ENCODE measurements at places on chromosomes 5 and 9.

DNA sequence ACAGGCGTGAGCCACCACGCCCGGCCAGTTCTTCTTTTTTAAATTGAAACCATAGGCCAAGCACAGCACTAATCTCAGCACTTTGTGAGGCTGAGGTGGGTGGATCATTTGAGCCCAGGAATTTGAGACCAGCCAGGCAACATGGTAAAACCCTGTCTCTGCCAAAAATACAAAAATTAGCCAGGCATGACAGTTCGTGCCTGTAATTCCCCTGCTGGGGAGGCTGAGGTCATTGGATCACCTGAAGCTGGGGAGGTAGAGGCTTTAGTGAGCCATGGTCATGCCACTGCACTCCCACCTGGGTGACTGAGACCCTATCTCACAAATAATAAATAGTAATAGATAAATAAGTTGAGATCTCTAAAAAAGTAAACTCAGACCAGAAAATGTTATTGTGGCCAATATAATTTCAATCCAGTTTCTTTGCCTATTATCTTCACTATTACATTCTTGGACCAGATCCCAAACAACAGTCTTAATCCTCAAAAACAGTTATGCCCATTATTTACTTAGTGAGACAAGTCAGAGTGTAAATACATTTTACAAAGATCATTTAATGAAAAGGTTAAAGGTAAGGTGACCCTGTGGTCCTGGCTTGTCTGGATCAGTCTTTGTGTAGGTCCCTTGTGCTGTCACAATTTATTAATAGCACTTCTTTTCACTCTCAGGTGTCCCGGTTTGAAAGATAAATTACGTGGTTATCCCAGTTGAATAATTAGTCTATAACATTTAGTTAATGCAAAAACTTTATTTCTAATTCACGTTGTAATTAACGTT is 53.6 kb downstream of the RAB24 start:
- no peak overlapping the region for H3K4me3 ChIP-seq
- DNase-seq: no peak
- no peaks in the 10 kb centered on the region for H3K4me1 ChIP-seq
- peaks cover 41% of the 10 kb centered on the region for H3K36me3 ChIP-seq

DNA sequence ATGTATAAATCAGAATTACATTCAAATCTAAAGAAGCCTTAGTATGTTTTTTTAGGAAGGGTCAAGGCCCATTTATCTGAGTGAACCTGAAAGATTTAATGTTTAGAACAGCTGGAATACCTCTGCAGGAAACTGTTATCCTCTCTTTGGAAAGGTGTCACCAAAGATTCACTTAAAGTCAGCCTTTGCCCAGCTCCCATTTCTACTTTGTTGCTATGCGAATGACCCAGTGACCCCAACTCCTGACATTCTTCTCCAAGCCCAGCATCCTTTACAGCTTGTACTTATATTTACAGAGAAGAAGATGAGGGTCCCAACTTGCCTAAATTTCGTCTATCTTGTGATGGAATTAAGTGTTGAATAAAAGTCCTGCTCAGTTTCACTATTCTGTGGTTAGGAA is 1198.6 kb downstream of the CDH12 start:
- H3K27ac ChIP-seq: no peak overlapping the region
- DNase-seq: no peak
- H3K4me1 ChIP-seq: peaks cover 16% of the 10 kb centered on the region
- H3K4me3 ChIP-seq: no peak overlapping the region
- H3K36me3 ChIP-seq: no peaks in the 10 kb centered on the region

DNA sequence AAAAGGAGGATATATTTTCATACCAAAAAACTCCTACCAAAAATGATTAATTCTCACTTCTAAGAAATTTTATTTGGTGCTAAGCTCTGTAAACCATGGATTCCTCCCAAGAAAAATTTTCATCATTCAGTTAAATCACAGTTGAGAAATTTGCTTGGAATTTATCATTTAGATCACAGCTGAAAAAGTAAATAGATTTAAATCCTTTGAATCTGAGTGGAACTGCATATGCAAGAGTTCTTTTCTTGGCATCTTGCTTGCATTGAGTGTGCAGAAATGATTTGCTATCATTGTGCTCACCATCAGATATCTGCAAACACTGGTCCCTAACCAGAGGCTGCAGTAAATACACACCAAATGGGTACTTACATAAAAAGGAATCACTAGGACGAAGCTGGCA is 836.1 kb upstream of the CDH6 start:
- H3K4me1 ChIP-seq: no peaks in the 10 kb centered on the region
- no peaks in the 10 kb centered on the region for H3K27me3 ChIP-seq
- H3K36me3 ChIP-seq: no peaks in the 10 kb centered on the region
- no peak overlapping the region for H3K4me3 ChIP-seq
- no peak overlapping the region for H3K27ac ChIP-seq

GRCh38 chr9:21326526-21327139 is 8.6 kb downstream of the KLHL9 start:
- peaks cover 31% of the 10 kb centered on the region for H3K4me1 ChIP-seq
- no peaks in the 10 kb centered on the region for H3K27me3 ChIP-seq
- no peak overlapping the region for H3K27ac ChIP-seq
- H3K36me3 ChIP-seq: peaks cover 16% of the 10 kb centered on the region
- no peak for DNase-seq
- no peak overlapping the region for H3K4me3 ChIP-seq

DNA sequence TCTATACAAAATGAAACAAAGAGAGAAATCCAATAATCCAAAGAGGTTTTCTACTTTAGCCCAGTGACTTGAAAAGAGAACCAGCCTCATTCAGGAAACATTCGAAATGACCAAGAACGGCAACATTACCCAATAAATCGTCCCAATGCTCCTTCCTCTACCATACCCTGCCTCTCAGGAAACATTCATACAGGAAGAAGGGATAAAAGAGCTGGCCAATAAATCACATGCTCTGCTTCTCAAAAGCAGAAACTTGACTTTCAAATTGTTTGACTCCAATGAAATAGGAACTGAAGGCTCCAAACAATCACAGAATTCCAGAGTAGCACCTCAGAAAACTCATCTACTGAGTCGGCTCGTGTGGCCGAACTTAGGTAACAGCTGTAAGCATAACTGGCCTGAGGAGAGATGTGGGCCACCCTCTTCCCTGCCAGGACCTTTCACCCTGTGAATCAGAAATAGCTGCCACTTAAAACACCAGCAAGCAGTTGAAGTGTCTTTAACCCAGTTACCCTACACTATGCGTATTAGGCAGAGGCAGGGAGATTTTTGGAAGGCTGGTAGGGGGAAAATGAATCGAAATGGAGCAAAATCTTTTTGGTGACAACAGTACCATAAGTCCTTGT is 14.6 kb downstream of the ARL15 start:
- no peak overlapping the region for H3K4me3 ChIP-seq
- H3K27me3 ChIP-seq: no peaks in the 10 kb centered on the region
- peak overlapping the region; percentile 48 for H3K27ac ChIP-seq
- peaks cover 21% of the 10 kb centered on the region for H3K4me1 ChIP-seq
- H3K36me3 ChIP-seq: no peaks in the 10 kb centered on the region

DNA sequence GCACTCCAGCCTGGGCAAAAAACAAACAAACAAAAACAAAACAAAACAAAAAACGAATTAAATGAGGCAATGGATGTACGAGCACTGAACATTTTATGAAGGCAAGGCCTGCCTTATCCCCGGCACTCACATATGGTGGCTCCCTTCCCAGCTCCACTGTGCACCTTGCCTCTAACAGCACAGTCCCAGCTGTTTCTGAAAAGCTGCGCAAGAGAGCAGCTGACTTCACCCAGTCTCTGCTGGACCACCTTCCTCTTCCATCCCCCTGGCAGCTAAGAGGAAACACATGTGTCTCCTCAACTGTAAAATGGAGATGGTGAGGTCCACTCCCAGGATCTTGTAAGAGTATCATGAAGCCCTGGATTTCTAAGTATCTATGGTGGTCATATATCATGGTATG is 100.7 kb downstream of the KLF4 start:
- no peak for DNase-seq
- H3K27ac ChIP-seq: no peak overlapping the region
- H3K4me1 ChIP-seq: peaks cover 13% of the 10 kb centered on the region
- H3K36me3 ChIP-seq: no peaks in the 10 kb centered on the region

DNA sequence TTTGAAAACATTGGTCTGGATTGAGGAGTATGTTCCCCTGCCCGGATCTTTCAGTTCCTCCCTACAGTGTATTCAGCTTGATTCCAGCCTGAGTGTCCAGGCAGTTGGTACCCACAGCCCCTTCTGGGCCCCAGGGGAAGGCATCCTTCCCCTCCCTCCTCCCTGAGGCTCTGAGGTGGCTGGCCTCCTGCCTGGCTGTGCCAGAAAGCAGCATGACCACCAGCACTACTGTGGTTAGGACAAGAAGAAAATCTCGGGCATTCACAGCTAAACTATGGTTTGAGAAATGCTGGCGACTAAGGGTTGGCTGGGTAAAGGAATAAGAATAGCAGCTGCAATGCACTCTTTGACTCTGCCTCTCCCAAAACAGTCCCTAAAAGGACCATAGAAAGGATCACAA is 84.6 kb upstream of the LIFR start:
- H3K36me3 ChIP-seq: no peaks in the 10 kb centered on the region
- no peak overlapping the region for H3K27ac ChIP-seq
- no peak for DNase-seq
- no peaks in the 10 kb centered on the region for H3K27me3 ChIP-seq
- H3K4me3 ChIP-seq: no peak overlapping the region

DNA sequence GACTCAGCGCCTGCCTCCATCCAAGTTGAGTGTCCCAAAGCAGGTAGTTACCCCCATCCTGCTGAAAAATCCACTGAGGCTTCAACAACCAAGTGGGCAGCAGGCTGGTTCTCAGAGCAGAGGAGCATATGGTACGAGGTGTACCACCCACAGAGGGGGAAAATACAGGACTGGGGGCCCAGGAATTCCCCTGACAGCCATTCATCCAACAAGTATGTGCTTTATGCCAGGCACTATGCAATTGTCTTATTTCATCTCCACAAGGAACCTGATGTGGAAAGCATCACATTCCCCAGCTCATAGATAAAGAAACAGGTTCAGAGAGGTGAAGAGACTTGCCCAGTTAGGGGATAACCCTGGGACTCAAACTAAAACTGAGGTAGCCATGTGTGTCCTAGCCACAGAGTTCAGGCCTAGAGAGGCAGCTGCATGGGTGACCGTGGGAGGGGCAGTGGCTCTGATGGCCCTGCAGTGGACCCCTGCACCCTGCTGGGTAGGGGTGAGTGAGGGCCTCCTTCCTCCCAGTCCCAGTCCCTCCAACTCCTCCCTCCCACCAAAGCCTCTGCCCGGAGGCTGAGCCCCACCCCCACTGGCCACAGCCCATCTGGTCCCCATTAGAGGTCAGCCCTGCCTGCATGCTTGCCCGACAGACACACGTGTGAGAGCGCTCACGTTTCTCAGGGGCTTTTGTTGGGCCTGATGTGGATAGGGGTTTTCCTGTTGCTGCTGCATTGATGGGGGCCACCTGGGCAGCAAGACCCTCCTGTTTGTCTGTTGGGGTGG is 11.5 kb downstream of the PDLIM4 start:
- DNase-seq: no peak
- no peaks in the 10 kb centered on the region for H3K27me3 ChIP-seq
- no peak overlapping the region for H3K4me3 ChIP-seq
- H3K27ac ChIP-seq: peak overlapping the region; percentile 66
- peaks cover 22% of the 10 kb centered on the region for H3K36me3 ChIP-seq
- peaks cover 35% of the 10 kb centered on the region for H3K4me1 ChIP-seq

DNA sequence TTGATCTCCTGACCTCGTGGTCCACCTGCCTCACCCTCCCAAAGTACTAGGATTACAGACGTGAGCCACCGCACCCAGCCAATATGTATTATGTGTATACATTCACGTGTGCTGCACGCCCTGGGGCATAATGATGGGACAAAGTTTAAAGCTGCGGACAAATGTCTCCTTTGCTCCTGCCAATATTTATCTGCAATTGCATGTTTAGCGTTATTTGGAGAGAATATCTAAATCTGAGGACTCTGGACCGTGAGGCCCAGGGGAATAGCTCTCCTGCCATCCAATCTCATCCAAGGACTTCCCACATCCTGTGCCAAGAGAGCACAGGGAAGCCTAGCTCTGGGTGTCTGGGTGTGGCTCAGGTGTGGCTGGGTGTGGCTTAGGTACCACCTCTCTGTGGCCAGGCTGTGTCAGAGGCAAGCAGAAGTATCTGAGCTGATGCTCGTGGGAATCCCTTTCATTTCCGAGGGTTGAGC is 6.9 kb upstream of the BOD1 start:
- H3K4me3 ChIP-seq: no peak overlapping the region
- H3K27me3 ChIP-seq: no peaks in the 10 kb centered on the region
- peaks cover 30% of the 10 kb centered on the region for H3K4me1 ChIP-seq

DNA sequence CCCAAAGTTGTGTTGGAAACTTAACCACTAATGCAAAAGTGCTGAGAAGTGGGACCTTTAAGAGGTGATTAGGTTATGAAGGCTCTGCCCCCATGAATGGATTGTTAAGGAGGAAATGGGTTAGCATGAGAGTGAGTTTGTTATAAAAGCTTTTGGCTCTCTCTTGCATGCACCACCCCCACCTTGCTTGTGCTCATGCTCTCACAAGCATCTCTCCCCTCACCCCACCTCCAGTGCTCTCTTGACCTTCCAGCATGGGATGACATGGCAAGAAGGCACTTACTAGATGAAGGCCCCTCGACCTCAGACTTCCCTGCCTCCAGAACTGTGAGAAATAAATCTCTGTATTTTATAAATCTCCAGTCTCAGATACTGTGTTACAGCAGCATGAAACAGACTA is 52.8 kb downstream of the RICTOR start:
- H3K4me3 ChIP-seq: no peak overlapping the region
- peaks cover 25% of the 10 kb centered on the region for H3K36me3 ChIP-seq
- H3K27ac ChIP-seq: peak overlapping the region; percentile 3
- peaks cover 44% of the 10 kb centered on the region for H3K4me1 ChIP-seq
- H3K27me3 ChIP-seq: no peaks in the 10 kb centered on the region

GRCh38 chr5:9034649-9035048 is 511.2 kb downstream of the SEMA5A start:
- no peaks in the 10 kb centered on the region for H3K36me3 ChIP-seq
- H3K4me1 ChIP-seq: peaks cover 8% of the 10 kb centered on the region
- no peak overlapping the region for H3K4me3 ChIP-seq
- H3K27me3 ChIP-seq: peaks cover 4% of the 10 kb centered on the region
- DNase-seq: no peak
- H3K27ac ChIP-seq: peak overlapping the region; percentile 47

DNA sequence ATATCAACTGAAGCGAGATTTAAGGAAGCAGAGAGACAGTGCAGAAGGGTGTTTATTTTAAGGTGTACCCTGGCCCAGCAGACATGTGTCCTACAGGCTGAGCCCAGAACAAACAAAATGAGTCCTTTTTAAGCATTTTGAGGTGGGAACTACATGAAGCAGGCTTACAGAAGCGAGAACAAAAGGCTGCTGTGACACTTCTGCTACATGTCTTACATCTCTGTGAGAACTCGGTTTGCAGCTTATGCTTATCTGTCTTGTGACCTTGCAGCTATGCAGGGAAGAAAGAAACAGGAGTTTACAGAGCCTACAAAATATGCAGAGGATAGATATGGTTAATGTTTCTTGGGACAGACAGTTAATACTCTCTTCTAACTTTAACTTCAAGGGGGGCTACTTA is 295.9 kb downstream of the CEMIP2 start:
- H3K4me1 ChIP-seq: peaks cover 8% of the 10 kb centered on the region
- H3K27me3 ChIP-seq: no peaks in the 10 kb centered on the region
- H3K36me3 ChIP-seq: no peaks in the 10 kb centered on the region

Measured in mesothelial cell of epicardium (in vitro differentiated cells).